ENCODE measurements at places on chromosomes 11 and 22. TPM values are rescaled to one million over a fixed set of nuclear protein-coding genes. Genes with fewer than 3 reads are reported as not detected.

The PMM1 gene
- polyA plus RNA-seq = 47.1 TPM

The MRGPRX3 gene
- polyA plus RNA-seq = 3.1 TPM

The BACE1-AS gene
- polyA plus RNA-seq = 2.3 TPM

The KIF18A gene
- 3.8 TPM for polyA plus RNA-seq

The OR10D3 gene
- polyA plus RNA-seq = not detected

- no peak for DNase-seq
Measured at GRCh38 chr11:65739022-65739421, 18.4 kb upstream of the RNASEH2C start.

DNA sequence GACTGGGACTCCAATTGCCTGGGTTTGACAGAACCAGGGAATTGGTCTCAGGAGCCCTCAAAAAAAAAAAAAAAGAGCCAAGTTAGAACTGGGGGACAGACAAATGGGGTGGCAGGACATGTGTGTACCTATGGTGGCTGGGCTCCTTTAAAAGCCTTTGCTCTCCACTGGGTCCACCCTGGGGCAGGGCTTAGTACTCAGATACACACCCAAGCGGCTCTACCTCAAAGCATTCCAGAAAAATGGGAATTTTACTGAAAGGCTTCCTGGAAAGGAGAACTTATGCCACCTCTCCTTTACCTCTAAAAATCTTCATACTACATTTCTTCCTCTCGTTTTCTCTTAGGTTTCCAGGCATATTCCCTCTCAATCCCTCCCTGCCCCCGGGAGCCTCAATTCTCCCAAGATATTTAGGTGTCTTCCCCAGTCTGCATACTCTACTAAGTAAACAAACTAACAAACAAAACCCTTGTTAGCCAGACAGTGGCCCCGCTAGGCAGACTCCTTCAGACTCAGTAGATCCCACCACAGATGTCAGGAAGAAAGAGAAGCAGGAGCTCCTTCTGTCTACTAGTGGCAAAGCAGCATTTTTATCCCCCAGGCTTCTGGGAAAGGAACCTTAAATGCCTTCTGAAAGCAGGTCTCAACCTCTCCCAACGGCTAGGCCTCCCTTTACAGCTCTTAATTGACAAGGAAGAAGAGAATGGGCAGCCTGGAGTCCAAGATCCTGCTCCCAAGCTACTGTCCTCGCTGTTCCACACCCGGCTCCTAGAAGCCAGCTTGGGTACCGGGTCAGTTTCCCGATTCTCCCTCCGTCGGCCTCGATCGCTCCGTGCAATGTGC, 653 bp downstream of the PCSK7 start:
- DNase-seq = no peak

- no peak for DNase-seq
Measured at GRCh38 chr11:90757849-90758494, 535.1 kb upstream of the CHORDC1 start.

DNA sequence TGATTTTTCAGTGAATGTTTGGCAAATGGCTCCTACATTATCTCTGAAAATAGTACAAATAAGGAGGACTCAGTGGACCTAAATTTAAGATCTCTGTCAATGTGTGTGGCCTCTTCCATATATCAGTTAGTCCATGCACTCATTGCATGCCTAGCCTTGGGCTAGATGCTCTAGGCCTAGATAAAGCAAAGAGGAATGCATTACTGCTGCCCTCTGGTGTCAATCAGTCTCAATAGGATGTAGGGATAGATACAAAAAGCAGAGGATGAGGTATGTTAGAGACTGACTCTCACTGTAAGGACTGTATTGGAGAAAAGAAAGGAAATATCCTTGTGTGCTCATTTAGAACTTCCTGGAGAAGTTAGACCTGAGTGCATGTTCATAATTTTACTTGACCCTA, 42.0 kb downstream of the MS4A2 start:
- no peak for DNase-seq

- no peak for DNase-seq
Measured at GRCh38 chr11:121389651-121390050, 62.5 kb upstream of the SORL1 start.
